Stimulated activated CD4-positive, alpha-beta T cell treated with anti-CD3 and anti-CD28 coated beads, Interleukin-1b, Interleukin-23, amount 100 ng/mL, for 1 hour (primary cell): ENCODE measurements at places on chromosomes 1 and 21.

DNA sequence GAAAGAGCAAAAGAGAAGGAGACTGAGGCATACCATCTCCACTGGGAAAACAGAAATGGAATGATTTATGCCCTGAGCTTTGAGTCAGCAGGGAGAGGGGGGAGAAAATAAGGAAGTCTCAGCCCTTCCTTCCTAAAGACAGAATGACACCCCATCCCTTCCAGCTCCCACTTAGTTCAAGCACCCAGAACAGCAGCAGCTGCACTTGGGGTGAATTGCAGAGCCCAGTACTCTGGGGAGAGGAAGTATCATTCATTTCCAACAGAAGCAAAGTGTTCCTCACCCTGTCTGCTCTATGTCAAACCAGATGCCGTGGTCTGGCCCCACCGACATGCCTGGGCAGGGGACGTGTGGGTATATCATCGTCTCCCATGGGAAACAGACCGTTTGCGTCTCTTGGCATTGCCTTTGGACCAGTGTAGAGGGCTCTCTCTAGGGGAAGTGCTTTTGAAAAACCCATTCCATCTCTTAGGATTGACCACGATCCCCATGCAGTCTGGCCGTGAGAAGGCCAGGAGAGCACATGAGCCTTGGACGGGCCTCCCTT lies 1.1 kb upstream of the KCNJ15 start:
- DNase-seq = no peak

DNA sequence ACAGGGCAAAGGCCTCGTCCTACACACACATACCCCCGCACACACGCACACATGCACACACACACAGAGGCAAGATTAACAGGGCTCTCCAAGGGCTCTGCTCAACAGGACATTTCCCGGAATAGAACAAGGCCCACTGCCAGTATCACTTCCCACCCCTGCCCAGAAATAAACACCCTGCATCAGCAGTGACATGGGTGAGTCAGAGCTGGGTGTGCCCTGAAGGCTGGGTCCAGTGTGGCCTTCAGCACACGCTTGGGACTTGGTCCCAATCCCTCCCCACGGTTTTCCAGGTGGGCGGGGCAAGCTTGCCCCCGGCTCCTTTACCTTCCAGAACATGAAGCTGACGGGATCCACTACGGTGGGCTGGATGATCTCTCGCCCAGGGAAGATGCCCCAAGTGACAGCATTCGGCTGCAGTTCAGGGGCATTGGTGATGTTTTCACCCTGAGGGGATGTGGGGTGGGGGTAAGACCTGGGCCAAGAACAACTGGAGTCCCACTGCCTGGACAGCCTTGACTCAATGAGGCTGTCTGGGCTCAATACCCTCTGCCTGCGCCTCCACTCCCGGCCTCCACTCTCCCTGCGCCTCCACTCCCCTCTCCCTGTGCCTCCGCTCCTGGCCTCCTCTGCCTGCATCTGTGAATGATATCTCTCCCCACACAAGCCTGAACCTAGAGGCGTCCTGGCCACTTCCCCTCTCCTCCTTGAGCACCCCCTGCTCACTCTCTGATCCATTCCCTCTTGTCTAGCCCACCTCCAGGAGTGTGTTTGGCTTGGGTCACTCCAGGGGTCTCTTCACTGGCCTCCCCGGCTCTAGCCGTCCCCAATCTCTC lies 14.7 kb downstream of the MTHFR start:
- no peak for DNase-seq

- DNase-seq = no peak
These were observed 10.0 kb downstream of the MAEL start for GRCh38 chr1:166999075-166999474.

- DNase-seq = no peak
These were observed 9.8 kb downstream of the NHLH1 start for GRCh38 chr1:160376525-160377131.

- no peak for DNase-seq
These were observed 11.2 kb upstream of the GATAD2B start for GRCh38 chr1:153933955-153934354.

GRCh38 chr1:21313203-21313885 lies 23.1 kb upstream of the ECE1 start:
- no peak for DNase-seq

GRCh38 chr1:95340061-95340460 lies 106.1 kb downstream of the RWDD3 start:
- no peak for DNase-seq
